ENCODE measurements at places on chromosomes 6 and 20. TPM values are rescaled to one million over a fixed set of nuclear protein-coding genes. Genes with fewer than 3 reads are reported as not detected.

Gene BPIFB4
- not detected for total RNA-seq

Gene GPX5
- not detected for total RNA-seq

Gene LY6G5B
- total RNA-seq: 20.6 TPM

Gene SLC44A4
- total RNA-seq: 79.8 TPM

Gene RAB44
- 1.0 TPM for total RNA-seq

Gene RBM12
- 133 TPM for total RNA-seq

- no peak for DNase-seq
Observed at GRCh38 chr6:148720406-148720805, 26.4 kb upstream of the UST start.

DNA sequence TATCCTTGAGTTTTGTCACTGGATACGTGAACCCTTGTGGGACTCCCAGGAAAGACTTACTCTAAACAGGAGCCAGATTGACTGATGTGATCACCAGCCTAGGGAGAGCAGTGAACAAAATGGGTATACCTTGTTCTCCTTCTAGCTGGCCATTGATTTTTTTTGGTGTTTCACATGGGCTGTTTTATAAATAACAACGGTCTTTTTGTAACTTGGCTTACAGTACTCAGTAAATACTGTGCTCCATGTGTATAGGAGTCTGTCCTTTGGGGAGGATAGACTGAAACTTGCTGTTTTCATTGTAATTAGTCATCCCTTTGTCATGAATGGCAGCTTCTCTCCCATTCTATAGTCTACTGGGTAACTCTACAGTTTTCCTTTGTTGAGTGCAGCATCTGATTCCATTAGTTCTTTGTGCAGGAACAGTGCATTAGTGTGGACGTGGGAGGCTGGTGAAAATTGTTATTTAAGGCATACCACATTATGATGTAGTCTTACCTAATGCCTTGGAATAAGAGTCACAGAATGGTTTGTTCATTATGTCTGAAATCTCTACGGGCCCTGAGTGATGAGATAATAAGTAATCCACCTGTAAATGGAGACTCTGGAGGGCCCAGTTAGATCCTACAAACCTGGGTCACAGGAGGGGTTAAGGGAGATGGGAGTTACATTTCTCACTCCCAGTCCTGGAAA is 89.5 kb downstream of the TIAM2 start:
- no peak for DNase-seq

DNA sequence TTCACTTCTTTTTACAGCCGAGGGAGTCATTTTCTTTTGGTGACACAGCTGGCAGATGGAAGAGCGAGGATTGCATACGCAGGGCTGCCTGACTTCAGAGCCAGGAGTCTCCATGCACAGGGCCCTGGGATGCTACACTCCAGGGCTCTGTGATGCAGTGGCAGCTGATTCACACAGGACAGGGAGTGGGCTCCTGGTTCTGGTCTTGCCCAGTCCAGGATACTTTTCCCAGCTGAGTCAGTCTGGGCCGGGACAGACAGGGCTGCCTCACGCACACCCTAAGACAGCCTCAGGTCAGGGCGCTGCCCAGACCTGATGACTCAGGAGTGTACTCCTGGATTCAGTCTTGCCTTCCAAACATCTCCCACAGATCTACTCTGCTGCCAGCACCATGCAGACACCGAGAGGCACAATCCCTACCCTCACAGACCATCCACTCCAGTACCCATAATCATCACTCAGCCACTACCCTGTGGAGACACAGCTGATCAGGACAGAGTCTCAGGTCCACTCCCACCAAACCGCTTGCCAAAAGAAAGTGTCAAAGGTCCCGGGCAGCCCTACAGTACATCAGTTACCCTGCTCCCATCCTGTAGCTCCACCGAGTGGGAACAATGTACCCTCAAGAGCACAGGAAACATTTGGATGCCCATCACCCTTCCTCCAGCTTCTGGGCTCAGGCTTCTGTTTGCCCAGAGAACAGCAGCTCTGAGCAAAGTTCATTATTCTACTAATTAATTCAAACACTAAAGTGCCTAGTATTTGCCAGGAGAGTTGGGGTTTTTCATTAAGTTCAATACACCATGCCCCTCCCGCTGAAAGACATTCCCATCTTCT is 11.5 kb downstream of the SDC4 start:
- no peak for DNase-seq

DNA sequence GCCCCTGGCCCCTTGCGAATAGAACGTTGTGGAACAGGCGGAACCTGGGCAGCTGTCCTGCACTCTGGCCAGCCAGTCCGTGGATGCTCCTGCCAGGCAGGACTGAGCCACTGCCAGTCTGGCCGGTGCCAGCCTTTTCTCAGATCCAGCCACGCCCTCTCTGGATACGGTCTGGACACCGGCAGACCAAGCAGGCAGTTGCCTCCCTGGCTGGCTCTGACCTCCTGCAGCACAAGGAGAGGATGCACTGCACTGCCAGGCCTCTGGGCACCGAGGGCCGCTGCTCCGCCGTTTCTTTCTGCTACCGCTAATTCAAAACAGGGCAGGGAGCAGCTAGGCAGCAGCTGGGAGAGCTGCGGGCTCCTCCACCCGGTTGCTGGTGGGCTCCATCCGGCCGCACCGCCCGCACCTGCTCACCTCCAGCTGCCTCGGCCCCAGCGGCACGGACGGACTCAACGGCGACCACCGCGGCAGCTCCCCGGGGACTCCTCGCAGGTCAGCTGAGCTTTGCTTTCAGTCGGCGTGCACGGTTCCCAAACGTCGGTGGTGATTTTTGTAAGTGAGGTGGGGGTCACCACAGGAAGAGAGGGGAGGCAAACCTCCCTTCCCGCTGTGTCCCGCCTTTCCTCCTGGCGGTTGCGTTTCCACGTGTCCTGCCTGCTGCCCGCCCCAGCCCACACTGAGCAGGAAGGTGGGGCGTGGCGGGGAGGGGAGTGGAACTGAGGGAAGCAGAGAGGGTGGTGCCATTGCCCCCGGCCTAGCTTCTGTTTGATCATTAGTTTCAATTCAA is 30.3 kb upstream of the AFDN start:
- DNase-seq: no peak

DNA sequence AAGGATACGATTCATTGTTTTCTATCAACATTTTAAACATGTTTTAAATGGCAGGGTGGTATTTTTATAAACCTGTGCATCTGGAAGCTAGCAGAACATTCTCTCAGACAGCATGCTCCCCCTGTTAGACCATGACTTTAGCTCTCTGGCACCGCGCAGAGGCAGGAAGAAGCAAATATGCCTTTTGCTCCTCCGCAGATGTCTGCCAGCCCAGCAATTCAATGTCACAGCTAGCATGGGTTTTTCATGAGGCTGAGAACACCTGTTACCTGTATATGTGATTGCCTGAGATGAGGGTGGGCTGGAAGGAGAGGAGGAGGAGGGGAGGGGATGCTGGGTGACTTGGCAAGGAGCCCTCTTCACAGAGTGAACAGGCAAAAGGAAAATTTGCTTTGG is 6.7 kb downstream of the MTCH1 start:
- no peak for DNase-seq

DNA sequence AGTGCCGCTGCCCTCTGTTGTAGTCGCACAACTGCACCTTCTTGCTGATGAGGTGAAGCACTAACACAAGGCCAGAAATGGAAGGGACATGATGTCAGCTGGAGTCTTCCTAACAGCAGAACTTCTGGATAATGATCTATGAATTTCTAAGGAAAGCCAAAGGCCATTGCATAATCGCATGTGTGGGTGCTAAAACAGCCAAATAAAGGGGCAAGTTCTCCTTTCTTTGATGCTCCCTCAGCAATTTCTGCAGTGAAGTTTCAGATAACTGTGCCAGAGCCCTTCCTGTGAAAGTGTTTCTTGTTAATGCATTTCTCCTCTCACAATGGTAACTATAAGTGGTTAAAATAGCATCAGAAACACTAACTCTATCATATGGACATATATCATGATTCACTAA is 8.0 kb upstream of the F13A1 start:
- no peak for DNase-seq

GRCh38 chr6:12233693-12234571 is 56.2 kb upstream of the EDN1 start:
- peak; percentile 60 for DNase-seq

DNA sequence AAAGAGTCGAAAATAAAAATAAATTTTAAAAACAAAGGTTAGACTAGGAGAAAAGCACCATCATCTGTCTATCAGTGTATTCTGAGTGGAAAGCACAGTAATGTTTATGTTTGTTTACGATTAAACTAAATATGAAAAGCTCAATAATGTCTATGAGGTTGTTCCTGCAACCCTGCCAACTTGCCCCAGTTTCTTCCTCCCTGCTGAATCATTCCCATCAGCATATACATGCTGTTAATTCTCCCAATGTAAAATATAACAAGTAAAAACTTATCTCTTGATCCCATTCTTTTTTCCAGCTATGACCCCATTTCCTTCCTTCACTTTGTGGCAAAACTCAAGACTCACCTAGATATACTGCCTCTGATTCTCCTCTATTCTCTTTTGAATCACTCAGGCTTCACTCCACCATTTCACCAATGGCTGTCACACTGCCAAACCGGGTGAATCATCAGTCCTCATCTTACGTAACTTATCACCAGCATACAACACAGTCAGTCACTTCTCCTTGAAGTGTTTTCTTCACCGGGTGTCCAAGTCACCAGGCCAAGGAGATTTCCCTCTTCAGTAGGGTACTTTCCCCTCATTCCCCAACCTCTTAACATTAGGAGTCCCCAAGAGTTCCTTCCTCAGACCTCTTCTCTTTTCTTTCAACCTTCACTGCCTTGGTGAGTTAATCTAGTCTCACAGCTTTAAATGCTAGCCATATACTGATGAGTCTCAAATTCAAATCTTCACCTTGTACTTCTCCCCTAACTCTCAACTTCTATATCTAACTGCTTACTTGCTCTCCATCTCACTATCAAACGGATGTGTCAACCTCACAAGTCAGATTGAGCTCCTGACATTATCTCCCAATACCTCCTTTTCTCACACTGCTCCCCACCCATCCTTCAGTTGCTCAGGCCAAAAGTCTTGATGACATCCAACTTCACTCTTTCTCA is 6.2 kb downstream of the TMEM242 start:
- peak; percentile 83 for DNase-seq

- DNase-seq: peak; percentile 82
Observed at GRCh38 chr6:7200598-7201443, 93.1 kb downstream of the RREB1 start.

DNA sequence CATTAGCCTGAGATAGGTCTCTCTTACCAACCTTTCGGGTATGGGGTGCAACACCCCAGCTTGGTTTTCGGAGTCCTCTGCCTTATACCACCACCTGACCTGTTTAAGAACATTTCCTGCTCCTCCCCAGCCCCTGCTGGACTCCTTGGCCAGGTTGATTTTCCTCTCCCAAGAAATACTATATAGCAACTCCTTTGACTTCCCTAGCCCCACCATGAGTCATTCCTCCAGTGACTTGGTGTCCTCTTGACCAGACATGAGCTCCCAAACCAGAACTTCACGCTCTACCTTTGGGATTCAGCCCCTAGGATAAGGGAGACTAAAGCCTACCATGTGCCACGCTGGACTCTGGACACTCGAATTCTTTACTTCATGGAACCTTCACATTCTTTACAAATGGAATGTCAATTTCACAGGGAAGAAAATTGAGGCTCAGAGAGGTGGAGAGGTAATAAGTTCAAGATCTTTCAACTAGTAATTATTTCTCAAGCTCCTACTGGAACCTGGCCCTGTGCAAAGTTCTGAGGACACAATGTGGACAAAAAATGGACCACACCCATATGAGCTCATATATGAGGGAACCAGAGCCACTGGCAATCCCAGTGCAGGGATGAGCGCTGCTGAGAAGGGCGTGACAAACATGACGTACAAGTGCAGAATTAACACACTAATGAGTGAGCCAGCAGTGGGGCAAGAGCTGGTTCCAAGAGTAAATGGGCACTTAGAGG is 48.2 kb downstream of the SIRPA start:
- DNase-seq: no peak

- no peak for DNase-seq
Observed at GRCh38 chr6:73400656-73401055, 6.0 kb downstream of the DDX43 start.

DNA sequence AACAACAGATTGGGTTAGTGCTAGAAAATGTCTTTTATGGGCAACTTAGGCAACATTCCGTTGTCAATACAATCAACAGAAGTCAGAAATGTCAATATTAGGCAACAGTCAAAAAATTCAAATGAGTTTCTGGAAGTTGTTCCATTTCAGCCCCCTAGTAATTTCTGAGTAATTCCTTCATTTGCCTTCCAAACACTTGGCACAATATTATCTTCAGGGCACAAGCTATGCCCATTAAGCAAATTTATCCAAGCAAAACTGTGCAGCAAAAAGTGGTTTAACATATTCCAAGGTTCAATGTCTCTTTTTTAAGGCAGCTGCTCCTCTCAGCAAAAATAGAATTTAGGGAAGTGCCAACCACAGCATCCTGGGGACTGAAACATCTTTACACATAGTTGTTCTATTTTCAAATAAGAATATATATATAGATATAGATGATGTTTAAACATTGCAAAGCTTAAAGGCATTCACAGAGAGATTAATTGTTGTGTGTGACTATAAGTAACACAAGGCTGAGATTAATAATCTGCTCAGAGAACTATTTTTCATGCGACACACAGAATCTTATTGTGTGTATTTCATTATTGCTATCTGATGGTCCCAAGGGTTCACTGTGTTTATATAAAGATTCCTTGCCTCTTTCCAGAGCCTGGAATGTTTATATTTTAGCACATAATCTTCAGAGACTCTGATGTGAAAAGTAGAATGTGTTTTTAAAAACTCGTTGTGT is 75.2 kb upstream of the ADTRP start:
- DNase-seq: no peak

DNA sequence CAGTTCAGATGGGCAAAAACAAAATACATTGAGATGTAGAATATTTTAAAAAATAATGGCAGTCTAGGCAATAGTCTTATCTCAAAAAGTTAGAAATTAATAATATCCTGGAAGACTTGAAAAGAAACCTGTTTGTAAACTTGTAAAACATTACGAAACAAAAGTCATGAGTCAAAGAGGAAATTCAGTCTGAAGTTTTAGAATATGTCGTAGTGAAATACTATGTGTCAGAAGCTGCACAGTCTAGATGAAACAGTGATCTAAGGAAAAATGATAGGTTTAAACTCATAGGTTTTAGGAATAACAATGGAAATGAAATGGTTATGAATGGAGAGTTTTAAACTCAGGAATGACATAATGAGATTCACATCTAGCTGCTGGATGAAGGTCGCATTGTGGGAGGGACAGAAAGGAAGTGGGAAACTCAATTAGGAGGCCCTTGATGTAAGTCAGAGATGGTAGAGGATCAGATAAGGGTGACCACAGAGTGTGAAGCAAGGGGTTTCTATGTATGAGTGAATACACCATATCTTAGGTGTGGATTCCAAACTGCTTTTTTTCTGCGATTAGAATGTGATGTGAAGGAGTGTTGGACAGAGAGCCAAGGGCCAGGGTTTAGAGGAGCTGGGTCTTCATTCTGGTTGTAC is 2.8 kb downstream of the SNRPB2 start:
- no peak for DNase-seq

- no peak for DNase-seq
Observed at GRCh38 chr6:6405031-6405430, 84.6 kb upstream of the F13A1 start.

- no peak for DNase-seq
Observed at GRCh38 chr6:159499034-159499433, 194.0 kb downstream of the SOD2 start.
